Posterior cingulate gyrus (tissue), 11 donors: ENCODE measurements at places on chromosomes 16 and 17.

GRCh38 chr17:21001813-21002221 lies 41.0 kb downstream of the USP22 start:
- no peak for DNase-seq

DNA sequence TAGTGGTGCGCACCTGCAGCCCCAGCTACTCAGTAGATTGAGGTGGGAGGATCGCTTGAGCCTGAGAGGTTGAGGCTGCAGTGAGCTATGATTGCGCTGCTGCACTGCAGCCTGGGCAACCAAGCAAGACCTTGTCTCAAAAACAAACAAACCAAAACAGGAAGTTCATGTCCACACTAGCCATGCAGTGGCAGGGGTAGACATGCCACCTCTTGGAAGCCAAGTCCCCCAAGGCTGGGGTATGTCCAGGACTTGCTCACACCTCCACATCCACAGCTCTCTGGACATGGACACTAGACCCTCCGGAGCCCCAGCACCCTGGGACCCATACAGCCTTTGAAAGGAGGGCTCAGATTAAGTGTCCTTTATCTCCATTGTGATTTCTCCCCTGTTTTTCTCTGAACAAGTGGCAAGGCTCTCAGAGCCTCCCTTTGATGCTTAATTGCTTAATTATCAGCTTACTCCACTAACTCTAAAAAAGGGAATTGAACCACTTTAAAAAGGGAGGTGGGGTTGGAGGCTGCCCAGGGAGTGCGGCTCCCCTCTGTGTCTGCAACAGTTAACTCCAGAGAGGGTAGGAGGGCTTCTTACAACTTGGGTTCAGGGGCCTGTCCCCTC lies 424.6 kb upstream of the C16orf82 start:
- DNase-seq: no peak

- DNase-seq: peak; percentile 62
Measured at GRCh38 chr17:79627184-79627765, 16.4 kb upstream of the RBFOX3 start.

DNA sequence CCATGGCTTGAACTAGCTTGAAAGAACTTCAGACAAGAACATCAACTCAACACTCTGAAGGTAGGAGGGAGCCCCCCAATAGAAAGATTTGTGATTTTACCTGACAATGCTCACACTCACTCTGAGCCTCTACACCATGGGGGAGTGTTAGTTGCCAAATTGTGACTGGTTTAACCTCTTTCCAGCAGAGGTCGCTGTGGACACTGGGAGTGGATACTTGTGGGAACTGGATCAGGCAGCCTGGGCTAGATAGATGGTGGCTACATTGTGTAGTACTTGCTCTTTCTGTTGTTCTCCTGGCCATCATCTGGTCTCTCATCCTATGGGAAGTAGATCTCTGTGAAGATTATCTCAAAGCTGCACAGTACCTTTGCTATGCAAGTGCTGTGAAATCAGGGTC lies 2.9 kb downstream of the SMPD3 start:
- DNase-seq: no peak

DNA sequence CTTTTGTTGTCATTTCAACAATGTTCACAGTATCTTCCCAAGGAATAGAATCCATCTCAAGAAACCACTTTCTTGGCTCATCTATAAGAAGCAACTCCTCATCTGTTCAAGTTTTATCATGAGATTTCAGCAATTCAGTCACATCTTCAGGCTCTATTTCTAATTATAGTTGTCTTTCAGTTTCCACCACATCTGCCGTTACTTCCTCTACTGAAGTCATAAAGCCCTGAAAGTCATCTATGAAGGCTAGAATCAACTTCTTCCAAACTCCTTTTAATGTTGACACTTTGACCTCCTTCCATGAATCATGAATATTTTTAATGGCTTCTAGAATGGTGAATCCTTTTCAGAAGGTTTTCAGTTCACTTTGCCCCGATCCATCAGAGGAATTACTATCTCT lies 102.1 kb downstream of the CDH13 start:
- DNase-seq: no peak

GRCh38 chr16:28081391-28081968 lies 18.0 kb upstream of the GSG1L start:
- DNase-seq: no peak

- peak; percentile 88 for DNase-seq
Measured at GRCh38 chr17:4739122-4740024, at the start of the genes CXCL16 and ZMYND15. CXCL16 (minus strand) TSS chr17:4739928; CDS start chr17:4739339, 589 bp downstream. ZMYND15 (plus strand) TSS chr17:4739833; CDS start chr17:4740549, 716 bp downstream.

- DNase-seq: no peak
Measured at GRCh38 chr17:5702951-5703510, 118.7 kb upstream of the NLRP1 start.

- DNase-seq: no peak
Measured at GRCh38 chr16:14087590-14088154, 16.6 kb downstream of the MRTFB start.

- DNase-seq: no peak
Measured at GRCh38 chr17:2004435-2004952, 20.6 kb downstream of the RTN4RL1 start.

DNA sequence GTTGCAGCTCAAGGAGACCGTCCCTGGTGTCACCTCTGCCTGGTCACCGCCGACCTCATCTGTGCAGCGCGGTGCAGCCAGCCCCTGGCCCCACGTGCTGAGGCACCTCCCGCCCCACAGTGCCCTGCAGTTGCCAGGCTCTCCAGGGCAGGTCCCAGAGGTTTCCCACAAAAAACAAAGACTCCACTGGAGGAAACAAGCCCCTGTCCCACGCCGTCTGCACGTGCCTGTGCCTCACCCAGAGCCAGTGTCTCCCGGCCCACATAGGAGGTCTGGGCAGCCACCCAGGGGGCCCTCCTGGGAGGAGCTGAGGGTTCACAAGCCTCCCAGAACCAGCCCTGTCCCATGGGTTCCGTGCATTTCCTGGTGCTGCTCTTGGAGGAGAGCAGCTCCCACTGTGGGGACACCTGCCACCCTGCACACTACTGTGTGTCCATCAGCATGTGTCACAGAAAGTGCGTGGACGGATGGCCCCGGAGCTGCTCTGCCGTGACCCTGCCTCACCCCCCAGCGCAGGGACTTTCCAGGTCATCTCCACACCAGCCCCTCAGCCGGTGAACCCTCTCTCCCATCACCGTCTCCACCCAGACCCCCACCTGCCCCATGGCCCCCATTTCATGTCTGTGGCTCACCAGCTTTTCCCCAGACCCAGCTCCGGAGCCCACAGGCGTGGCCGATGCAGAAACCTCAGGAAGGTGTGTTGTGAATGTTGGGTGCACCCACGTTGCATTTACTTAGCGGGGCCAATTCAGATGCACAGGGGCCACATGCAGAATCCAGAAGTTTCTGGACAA lies 17.0 kb upstream of the CDH15 start:
- DNase-seq: no peak

- peak; percentile 79 for DNase-seq
Measured at GRCh38 chr17:42248351-42249179, 27.6 kb downstream of the STAT5B start.

DNA sequence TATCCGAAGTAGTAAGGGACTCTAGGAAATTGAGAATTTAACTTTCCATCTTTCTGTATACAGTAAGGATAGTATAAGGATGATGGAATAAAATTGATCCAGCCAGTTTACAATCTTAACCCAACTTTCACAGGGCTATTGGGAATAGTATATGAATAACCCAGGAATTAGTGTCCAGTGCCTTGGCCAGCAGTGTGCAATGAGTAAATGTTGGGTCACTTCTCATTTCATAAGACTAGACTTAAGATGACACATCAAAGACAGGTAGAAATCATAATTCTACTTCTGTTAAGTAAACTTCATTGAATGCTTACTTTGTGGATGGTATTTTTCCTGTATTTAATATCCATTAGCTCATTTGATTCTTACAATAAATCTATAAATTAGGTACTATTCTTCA lies 949.6 kb upstream of the GOT2 start:
- no peak for DNase-seq

- DNase-seq: no peak
Measured at GRCh38 chr17:76371656-76372628, 12.5 kb upstream of the SPHK1 start.
